ENCODE measurements at places on chromosomes 5 and 9.

DNA sequence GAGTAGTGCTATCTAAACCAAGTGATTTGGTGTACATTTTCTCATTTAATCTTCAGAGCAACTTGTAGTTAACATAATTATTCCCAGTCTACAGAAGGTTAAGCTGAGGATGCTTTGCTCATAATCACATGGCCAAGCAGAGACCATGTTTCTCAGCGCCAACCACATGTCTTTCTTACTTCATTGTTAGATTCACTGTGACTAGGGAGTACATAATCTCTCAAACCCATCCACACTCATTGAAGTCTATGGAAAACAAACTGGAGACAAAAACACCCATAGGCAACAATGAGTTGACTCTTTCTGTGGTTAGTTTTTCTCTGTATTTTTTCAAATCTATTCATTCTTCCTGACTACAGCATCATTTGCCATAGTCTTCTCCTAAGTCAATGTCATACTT is 281.7 kb upstream of the PTGER4 start:
- DNase-seq, result no peak

DNA sequence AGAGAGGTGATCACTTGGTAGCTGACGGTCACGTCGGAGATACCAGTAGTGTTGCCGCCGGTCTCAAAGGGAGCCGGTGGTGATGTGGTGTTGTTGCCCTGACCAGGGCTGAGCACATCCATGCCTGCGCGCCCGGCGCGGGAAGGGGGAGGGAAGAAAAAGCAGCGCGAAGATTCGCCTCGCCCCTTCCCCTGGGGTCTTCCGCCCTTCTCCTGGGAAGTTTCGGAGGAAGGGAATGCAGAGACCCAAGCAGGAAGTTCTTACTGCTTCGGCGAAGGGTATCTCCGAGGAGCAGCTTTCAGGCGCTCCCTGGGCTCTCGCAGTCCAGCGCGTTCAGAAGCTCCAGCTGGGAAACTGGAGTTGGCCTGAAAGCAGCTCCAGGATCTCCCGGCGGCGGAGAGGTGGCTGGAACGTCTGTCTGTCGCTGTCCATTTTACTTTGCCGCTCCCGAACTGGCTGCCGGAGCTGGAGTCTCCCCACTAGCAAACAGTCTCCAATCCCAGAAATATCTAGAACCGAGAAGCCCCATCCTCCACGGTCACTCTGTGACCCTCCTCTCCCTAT is 565 bp downstream of the HTR1A start:
- DNase-seq, result no peak

GRCh38 chr9:118686959-118687358 is 682.3 kb downstream of the BRINP1 start:
- no peak for DNase-seq

- DNase-seq, result no peak
Observed at GRCh38 chr9:80134487-80134886, 562.7 kb downstream of the TLE4 start.

GRCh38 chr5:132305420-132305819 is 11.2 kb downstream of the SLC22A4 start:
- DNase-seq, result no peak
